ENCODE measurements at places on chromosomes 3 and 15.

DNA sequence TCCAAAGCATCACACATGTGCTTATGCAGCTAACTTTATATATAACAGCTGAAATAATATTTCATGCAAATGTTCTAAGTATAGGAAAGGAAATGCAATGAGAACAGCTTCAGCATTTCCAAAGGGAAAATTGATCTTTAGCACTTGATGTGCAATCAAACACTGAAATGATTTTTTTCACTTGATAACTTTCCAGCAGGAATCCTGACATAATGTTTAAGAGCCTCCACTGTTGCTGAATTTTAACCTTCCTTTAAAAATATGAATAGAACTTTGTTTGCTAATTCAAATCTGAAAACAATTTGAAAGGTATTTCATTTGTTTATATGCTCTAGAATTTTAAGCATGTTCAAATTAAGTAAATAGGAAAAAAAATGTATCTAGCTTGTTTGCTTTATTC is 96.9 kb upstream of the STRIT1 start:
- DNase-seq, result no peak

DNA sequence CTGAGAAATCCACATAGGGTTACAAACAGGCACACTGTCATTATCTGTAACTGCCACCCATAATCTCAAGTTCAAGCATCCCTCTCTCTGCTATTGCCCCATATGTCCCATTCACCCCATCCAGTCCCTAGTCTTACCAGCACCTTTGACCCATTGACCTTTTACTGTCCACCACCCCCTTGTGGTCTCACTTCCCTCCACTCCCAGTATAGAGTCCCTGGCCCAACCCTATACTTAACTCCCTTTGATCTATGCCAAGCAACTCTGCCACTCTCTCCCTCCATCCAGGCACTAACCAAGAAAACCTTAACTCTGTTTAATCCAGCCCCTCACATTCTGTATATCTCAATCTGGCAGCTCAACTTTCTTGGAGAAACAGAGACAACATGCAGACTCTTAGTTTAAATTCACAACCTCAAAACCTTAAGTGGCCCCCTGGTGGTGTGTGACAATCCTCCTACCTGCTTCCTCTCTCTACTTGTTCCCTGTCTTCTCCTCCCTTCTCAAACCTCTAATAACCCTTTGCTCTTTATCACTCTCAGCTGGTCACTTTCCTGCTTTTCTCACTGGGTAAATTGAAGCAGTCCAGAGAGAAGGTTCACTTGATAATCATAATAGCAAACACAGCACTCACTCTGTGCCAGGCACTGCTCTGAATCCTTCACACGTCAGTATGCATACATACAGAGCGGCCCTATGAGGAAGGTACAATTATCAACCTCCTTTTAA is 162.7 kb downstream of the STT3B start:
- DNase-seq, result no peak

- DNase-seq, result no peak
Observed at GRCh38 chr15:70053716-70054229, 43.9 kb downstream of the TLE3 start.

DNA sequence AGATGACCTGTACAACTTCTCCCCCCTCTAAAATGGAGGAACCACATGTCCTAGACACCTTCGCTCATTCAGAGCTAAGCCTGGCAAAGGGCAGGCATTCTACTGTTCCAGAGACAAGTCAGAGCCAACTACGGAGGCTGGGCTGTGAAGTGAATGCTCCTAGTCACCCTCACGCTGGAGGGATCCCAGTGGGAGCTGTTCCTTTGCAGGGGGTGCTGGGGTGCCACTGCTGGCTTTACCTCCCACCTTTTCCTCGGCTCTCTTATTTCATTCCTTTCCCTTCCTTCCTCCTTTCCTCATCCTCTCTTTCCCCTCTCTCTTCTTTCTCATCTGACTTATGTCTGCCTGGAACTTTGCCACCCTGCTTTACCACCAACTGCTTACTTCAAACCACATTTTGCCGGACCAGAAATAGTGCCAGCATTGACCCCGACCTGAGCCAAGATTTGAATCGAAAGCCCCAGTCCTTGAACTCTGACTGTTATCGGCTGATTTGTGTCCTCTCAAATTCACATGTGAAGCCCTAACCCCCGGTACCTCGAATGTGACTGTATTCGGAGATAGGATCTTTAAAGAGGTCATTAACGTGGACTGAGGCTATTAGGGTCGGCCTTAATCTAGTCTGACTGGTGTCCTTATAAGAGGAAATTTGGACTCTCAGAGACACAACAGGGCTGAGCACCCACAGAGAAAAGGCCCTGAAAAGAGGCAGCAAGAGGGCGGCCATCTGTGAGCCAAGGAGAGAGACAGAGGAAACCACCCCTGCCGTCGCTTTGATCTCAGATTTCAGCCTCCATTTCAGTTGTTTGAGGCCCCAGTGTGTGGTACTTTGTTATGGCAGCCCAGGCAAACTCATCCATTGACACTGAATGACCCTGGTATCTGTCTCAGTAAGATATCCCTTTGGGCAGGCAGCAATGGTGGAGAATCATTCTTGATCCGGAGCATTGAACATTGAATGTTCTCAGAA is 31.3 kb upstream of the TBC1D21 start:
- no peak for DNase-seq

DNA sequence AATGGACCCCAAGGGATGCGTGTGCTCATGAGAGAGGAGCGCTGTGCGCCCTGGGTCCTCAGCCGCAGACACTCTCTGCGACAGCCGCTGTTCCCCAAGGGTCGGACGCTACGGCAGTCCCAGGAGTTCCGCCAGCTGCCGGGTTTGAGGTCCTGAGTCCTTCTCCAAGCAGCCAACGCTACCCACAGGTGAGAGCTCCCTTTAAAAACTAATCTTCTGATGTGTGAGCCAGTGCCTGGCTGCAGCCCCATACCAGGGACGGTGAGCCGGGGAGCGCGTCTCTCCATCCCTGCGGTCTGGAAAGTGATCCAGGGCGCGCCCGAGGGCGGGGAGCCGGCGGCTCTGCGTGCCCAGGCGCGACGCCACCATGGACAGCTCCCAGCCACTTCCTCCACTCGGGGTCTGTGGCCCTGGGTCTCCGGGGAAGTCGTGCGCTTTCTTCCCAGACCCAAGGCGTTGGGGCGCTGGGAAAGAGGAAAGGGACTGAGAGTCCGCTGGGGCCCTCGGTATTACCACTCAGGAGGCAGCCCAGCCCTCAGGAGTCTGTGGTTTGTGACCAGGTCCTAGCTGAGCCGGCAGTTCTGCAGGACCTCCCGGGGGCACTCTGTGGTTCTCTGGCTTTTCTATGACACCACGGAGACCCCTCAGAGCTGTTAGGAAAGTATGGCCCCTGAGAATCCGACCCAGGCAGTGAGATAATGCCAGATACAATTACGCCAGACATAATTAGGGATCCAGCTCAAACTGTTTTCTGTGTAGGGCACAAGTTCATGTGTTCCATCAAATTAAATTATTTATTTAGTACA is 1.4 kb downstream of the CEMIP start:
- DNase-seq, result peak; percentile 14

DNA sequence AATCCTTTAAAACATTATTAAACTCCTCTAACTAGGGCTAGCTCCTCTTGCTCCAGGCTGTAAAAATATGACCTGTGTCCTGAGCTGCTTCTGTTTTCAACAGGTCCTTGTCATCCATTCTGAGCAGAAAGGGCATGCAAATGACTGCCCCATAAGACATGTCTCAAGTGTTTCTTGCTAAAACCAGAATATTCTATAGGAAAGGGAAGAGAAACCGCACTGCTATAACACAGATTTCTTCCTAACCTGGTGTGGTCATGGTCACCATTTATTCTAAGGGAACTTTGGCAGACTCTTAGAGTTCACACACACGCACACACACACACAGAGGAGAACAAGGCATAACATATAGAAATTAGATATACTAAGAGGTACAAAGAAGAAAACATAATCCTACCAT is 34.2 kb upstream of the B3GNT5 start:
- DNase-seq, result no peak

DNA sequence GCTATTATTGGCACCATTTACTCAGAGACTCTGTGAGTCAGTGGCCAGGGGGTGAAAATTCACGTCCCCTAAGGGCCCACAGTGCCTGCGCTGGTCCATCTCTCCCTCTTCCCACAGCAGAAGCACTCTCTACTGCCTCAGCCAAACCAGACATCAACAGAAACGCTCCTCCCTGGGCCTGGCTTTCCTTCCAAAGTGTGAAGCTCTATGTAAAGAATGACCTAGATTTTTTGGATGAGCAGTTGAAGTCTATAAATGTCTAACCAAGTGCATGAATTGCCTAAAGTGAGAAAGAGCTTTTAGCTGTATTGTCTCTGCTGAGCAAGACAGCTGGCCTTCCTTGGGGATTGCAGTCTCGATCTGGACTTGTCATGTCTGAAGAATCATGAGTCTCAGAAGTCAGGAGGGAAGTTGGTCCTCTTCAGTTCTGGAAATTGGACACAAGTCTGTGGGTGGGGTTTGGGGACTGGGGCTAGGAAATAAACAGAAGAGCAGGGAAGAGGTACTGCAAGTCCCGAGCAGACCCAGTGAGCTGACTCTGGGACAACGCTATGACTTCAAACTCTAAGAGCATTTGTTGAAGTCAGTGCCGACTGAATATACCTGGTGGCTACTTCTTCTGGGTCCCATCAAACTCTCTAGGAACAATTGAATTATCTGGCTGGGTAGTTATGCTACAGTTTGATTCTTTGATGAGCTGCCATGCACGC is 29.0 kb downstream of the RASGRP1 start:
- no peak for DNase-seq

DNA sequence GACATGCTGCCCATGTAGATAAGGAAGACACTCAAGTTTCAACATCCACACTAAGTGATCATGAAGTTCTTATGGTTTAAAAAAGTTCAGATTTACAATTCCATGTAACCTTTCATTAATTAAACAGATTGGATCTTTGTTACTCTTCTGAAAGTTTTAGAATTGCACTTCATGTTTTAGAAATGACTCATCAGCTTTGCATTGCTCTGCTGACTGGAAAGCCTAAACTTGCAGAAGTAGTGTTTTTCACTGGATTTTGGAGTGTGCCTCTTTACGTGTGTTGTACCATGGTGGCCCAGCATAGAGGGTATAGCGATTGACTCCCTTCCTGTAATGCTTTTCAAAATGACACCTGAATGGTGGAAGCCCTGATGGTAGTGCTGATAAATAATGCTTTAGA is 157.9 kb downstream of the BBX start:
- no peak for DNase-seq

DNA sequence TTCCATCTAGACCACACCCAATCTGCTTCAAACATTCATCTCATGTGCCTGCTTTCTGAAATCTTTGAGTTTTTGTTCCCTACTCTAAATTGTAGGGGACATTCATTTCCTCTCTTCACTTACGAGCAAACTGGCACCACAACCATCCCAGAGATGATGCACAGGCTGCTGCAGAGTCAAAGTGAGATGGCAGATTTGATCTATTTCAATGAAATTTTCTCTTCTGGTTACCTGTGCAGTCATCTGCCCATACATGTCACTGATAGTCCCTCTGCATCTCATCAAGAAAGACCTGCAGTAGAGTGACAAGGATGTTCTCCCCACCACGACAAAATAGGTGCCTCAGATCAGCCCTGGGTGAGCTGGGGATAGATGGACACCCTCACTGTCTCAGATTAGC is 118.2 kb upstream of the TNFAIP8L3 start:
- no peak for DNase-seq

GRCh38 chr3:2236203-2236602 is 137.5 kb downstream of the CNTN4 start:
- DNase-seq, result no peak

DNA sequence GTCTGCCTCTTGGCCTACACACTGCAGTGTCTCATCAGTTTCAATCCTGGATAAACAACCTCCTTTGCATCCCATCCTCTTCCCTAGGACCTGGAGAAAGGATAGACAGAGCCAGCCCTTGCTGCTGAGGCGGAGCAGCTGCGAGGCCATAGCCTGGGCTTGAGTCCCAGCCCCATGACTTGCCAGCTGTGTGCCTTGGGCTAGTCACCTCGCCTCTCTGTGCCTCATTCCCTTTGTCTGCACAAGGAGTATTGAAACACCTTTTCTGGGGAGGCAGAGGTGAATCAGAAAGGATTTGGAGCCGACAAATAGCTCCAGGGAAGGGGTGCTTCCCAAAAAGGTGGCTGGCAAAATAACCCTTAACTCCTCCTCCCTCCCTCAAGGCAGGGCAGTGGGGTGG is 65.0 kb upstream of the SLC6A1 start:
- DNase-seq, result no peak

- DNase-seq, result no peak
Observed at GRCh38 chr3:178841011-178841410, 230.6 kb downstream of the ZMAT3 start.

DNA sequence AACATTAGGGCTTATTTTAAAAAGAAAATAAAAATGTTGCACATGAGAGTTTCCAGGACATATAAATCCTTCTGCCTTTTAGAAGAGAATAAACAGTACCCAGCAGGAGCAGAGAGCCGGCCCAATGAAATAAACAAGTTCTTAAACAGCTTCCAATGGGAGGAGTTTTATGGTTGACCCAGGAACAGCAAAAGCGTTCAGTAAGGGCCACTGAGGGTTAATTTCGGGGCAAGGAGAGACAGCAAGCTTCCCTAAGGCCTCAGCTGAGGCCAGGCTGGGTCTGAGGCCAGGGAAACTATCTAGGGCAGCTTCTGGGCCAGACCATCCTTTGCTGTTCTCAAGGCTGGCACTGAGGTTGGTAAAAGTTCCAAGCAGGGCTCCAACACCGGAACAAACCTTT is 3.4 kb downstream of the PDZRN3 start:
- no peak for DNase-seq

DNA sequence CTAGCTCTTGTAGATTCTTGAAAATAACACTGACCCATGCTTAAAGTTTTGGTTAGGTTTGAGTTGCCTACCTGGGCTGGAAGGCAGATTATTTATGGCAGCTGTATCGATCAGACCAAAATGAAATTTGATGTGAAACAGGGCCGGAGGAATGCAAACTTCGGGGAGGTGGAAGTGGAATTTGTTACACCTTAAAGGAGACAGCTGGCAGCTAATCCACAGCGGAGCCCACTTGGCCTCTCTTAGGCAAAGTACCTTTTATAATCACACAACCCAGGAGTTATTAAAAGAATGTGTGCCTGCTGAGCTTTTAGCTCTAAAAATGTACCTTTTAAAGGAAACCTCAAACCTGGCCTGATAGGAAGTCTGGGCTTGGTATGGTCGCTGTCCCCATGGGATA is 250.9 kb upstream of the TPM1 start:
- no peak for DNase-seq

DNA sequence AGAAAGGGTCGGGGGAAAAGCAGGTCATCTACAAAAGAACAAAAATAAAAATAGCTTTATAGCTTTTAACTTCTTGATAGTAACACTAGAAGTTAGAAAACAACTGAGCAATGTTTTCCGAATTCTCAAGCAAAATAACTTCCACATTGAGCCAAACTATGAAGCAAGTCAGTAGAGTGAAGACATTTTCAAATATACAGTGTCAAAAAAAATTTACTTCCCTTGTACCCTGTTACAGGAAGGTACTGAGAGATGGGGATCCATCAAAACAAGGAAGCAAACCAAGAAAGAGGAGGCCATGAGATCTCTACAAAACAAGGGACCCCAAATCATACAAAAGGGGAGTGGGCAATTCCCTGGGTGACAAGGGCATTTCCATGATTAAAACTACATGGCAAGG is 26.6 kb upstream of the STIMATE start:
- DNase-seq, result no peak

GRCh38 chr3:54303517-54304375 is 181.4 kb downstream of the CACNA2D3 start:
- no peak for DNase-seq

Measured in stimulated activated CD8-positive, alpha-beta memory T cell treated with anti-CD3 and anti-CD28 coated beads, Interleukin-15, amount 100 ng/mL, for 24 hours (primary cell).